H9 (cell line): ENCODE measurements at places on chromosomes 16 and 17. TPM values are rescaled to one million over a fixed set of nuclear protein-coding genes. Genes with fewer than 3 reads are reported as not detected.

The KIF2B gene
- not detected in 2 replicates for total RNA-seq

The SEPTIN1 gene
- total RNA-seq, result 1.4 and 2.5 TPM in 2 replicates

The TMC8 gene
- 1.0 and 1.9 TPM in 2 replicates for total RNA-seq

The DOC2A gene
- 10.2 and 12.2 TPM in 2 replicates for total RNA-seq

The CDH15 gene
- total RNA-seq, result 0.18 and 0.28 TPM in 2 replicates

The TMEM256 gene
- 151 and 153 TPM in 2 replicates for total RNA-seq

The AIPL1 gene
- total RNA-seq, result 0.24 and 0.57 TPM in 2 replicates

The HOXB8 gene
- not detected in 2 replicates for total RNA-seq

The GRB7 gene
- 50.6 and 55.0 TPM in 2 replicates for total RNA-seq
